Ascending aorta (tissue), 2 donors: ENCODE measurements at places on chromosomes 4 and X.

DNA sequence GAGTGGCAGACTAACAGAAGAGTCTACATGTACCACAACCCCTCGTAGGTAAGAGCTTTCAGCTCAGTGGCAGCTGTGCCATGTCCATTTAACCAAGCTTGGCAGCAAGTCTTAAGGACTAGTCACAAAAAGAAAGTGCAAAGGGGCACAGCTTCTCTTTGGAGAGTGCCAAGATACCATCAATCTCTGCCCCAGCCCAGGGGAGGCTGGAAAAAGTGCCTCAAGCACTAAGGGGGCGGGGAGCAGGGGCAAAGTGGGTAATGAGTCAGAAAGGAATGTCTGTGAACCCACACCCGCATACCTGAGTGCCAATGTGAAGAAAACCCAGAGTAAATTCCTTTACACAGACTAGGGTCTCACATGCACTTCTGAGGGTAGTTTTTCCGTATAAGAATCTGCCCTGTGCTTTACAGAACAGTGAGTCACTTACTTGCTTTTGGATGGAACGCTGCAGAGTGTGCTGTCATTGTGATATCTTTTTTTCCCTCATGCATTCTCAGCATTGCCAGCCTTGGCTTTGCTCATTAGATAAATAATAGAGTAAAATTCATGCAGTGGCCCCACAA, 219.8 kb downstream of the ZNF674 start:
- DNase-seq, result peak; percentile 73

DNA sequence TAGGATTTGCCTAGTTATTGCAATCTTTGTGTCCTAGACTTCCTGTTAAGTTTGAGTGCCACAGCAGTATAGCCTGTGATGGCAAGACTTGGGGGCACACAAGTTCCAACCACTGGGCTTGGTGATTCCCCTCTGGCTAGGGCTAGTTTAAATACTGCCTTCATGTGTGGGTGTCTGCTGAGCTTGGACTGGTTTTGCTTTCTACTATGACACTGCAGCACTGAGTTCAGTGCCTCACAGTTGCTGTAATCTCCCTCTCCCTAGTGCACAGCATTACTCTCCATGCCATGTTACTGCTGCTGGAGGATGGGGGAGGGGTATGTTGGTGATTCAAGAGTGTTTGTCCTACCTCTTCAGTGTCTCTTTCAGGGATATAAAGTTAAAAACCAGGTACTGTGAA, 379.6 kb downstream of the IL15 start:
- DNase-seq, result no peak

DNA sequence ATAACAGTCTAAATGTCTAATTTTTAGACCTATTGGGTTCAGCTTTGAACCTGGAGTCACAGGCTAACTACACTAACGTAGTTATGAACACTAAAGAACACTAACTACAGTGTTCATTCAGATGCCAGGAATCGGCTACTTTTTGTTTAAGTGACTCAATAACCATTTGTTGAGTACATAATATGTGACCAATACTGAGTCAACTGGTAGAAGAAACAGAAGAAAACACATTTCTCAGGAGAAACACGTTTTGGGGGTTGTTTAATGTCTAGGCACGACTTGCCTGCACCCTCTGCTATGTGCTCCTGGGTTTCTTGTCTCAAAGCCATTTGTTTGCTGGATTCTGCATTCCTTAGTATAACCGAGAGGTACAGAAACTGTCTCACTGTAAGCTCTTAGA, 18.6 kb upstream of the CLNK start:
- DNase-seq, result no peak

DNA sequence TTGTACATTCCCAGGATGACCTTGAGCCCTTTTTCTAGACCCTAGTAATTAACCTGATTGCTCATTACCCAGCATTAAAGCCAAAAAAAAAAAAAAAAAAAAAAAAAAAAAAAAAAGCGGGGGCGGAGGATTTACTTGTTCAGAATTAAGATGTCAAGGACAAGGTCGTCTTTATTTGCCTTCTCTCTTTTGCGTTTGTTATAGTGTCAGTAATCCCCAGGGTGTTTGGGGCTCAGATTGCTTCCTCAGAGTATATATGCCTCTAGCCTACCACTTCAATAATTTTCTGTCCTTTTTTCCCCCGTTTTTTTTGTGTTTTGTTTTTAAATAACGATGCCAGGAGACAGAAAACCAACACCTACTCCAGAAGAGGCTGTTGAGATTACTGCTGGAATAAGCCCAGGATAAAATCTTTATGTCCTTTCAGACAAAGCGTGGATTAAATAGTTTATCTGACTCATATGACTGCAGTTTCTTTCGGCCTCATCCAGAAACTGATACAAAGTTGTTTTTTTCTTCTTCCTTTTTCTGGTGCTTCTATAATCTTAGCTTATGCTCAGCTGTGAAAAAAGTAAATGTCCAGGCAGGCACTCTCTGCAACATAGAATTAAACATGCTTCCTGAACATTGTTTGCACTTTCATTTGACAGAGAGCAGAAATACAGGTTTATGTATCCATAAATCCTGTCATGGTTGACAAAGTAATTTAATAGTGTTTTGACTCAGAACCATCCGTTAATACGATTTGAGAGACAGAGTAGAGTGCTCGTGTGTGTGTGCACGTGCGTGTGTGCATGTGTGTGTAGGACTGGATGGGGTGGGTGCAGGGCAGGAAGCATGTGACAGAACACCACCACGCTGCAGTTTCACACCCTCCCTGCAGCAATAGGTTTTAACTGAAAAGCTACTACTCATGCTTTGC, 138.6 kb downstream of the AFF1 start:
- no peak for DNase-seq

GRCh38 chr4:1194010-1194900, 21.9 kb upstream of the SPON2 start:
- no peak for DNase-seq

- no peak for DNase-seq
Measured at GRCh38 chrX:123924186-123924585, 37.3 kb upstream of the STAG2 start.

GRCh38 chrX:26651755-26652154, 435.8 kb downstream of the MAGEB5 start:
- no peak for DNase-seq

- no peak for DNase-seq
Measured at GRCh38 chr4:24956763-24957162, 43.9 kb upstream of the CCDC149 start.

GRCh38 chr4:143381189-143382118, 44.8 kb downstream of the GAB1 start:
- peak; percentile 95 for DNase-seq

DNA sequence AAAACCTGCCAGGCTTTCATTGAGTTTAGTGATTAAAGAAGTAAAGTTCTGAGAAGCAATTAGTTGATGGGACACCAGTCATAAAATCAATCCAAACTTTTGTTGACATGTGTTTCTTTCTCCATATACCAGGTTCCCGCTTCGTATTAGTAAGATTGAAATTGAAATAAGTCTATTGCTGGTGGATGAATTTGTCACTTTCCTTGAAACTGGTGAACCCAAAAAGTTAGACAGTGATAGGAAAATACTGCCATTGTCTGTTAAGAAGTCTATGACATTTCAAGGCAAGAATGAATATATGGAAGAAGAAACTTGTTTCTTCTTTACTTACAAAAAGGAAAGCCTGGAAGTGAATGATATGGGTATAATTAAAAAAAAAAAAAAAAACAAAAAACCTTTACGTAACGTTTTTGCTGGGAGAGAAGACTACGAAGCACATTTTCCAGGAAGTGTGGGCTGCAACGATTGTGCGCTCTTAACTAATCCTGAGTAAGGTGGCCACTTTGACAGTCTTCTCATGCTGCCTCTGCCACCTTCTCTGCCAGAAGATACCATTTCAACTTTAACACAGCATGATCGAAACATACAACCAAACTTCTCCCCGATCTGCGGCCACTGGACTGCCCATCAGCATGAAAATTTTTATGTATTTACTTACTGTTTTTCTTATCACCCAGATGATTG, at the start of gene CD40LG:
CD40LG (plus strand) TSS at position 482 of the 684 bp plus-strand sequence; CDS start at position 573, 91 bp downstream.
- no peak for DNase-seq

DNA sequence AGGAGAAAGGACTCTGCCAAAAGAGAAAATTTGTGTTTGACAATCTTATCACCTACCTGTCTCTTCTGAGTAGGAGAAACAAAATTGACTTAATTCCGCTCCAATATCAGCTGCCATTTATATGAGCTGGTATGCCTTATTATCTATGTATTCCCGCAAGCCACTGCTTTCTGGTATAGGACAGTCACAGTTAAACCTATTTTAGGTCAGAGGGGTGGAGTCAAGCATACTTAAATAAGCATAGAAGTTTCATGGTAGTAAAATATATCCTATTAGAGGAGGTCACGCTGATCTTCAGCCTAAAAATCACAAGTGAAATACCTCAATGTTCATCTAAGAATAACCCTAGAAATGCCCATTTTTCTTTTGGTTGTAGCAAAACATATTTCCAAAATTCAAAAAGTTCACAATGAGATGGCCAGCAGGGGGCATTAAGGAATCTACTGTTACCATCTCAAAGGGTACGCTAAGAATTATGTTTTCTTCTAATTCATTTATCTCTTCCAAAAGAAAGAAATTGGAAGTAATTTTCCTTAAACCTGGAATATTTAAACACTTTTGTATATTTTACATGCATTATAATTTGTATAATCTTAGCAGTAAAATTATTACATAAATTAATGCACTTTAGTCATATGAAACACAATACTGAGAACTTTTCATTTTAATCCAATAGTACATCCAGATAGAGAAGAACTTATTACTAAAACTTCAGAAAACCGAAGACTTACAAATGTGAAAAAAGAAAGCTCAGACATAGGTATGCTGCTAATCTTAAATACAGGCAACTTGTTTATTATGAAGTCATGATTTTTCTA, 10.5 kb downstream of the PPAT start:
- DNase-seq, result no peak

GRCh38 chr4:96736352-96736889, 896.5 kb downstream of the PDHA2 start:
- DNase-seq, result no peak

GRCh38 chrX:49106930-49107329, 16.6 kb downstream of the GPKOW start:
- DNase-seq, result no peak

- DNase-seq, result peak; percentile 64
Measured at GRCh38 chr4:183097231-183098018, 1.6 kb upstream of the WWC2 start.

- DNase-seq, result no peak
Measured at GRCh38 chrX:138020941-138021340, 455.0 kb downstream of the ZIC3 start.

DNA sequence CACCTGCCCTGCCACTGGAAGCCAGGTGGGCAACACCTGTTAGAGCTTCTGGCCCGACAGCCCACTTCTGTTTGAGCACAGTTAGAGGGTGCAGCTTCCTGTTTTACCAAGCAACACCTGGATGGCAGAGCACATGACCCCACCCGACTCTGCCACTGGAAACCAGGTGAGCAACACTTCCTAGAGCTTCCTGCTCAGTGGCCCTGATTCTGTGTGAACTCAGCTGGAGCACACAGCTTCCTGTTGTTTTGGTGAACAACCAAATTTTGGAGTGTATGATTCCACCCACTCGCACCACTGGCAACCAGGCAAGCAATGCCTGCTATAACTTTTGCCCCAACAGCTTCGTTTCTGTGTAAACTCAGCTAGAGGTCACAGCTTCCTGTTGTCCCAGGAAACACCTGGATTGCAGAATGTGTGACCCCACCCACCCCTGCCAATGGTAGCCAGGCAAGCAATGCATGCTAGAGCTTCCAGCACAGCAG, 163.8 kb upstream of the KLF8 start:
- DNase-seq, result no peak

DNA sequence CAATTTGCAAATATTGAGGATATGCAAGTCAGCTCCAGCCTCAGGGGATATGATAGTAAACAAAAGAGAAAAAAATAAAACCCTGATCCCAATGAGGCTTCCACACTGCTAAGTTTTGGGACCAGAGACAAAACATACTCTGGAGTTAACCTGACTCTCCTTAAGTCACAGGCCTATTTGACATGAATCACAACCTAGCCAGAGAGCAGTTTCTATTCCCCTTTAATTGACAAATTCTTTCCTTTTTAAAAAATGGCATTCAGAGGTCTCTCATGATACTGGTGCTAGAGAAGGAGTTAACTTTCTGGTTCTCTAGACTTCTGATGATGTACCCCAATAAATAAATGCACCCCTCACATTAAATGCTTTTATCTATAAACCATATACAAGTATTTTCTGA, 8.8 kb downstream of the ACSL1 start:
- no peak for DNase-seq

DNA sequence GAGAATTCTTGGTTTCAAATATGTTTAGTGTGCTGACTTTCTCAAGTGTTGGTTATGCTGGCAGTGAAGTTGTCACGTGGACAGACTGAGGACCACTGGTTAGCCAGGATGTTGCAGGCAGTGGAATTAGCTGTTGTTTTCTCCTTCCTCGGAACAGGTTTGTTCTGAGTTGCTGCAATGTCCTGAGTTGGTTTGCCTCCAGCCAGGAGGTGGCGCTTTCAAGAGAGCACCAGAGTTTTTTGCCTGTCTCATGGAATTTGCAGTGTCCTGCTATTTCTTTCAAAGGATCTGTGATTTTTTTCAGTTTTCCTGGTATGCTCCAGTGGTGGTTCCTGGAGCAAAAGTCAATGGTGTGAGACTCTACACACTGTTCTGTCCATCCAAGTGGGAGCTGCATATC, 158.1 kb upstream of the CXorf66 start:
- no peak for DNase-seq

DNA sequence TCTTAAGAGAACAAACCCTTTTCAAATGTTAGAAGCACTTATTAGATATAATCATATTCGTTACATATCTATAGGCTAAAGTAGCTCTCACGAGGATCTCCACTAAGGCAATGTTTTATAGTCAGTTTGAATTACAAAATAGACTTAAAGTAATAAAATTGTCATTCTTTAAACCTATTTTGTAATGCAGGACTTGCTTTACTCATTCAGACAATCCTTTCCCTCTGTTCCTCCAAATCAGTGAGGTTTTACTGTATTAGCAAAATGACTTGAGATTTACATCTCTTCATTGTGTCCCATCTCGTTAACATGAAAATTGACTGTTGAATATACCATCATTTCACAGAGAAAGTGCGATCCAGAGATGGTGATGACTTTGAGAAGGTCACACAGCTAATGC, 264.4 kb downstream of the THOC2 start:
- no peak for DNase-seq

GRCh38 chr4:145540235-145540634, 58.6 kb downstream of the SMAD1 start:
- no peak for DNase-seq
